ENCODE measurements at places on chromosomes 11 and 22.

DNA sequence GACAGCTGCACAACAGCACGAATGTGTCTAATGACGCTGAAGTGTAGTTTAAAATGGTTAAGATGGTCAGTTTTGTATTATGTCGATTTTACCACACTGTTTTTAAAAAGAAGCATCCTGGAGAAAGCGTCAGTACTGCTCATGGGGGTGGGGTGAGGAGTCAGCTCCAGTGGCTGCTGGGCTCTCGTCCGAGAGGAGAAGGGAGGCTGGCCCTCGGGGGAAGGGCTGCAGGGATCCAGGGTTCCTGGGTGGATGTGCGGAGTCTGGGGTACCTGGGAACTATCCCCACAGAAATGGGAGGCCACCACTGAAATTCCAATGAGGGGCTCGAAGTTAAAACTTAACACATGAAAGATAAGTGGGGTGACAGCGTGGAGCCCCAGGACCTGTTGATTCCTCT, 11.9 kb downstream of the C11orf21 start:
- DNase-seq = no peak

DNA sequence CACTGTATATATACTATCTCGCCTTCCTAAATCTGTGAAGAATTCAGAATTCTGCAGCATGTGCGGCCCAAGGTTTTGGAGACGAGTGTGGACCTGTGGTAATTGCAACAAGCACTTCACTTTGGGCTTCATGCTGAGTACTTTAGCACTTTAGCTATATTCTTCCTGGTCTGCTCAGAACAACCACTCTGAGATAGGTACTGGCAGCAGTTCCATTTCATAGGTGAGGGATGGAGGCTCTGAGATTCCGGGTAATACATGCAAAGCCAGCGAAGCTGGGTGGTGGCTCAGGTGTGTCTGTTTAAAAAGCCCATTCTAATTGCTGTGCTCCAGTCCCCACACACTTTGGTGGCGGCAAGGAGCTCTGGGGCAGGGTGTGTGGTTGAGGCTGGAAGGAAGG, 6.4 kb downstream of the ELF5 start:
- no peak for DNase-seq

DNA sequence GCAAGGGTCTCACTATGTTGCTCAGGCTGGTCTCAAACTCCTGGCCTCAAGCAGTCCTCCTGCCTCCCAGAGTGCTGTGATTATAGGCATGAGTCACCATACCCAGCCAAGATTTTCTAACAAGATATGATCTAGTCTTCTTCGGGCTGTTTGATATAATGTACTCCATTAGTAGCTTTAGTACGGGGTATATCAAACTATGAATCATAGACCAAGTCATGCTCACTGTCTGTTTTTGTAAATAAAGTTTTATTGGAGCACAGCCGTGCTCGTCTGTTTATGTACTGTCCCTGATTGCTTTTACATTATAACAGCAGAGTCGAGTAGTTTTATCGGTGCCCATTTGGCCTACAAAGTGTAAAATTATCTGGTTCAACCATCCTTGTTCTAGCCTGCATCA, 43.9 kb upstream of the GRIK4 start:
- no peak for DNase-seq

- no peak for DNase-seq
Observed at GRCh38 chr22:47367993-47368945, 605.8 kb downstream of the TBC1D22A start.

DNA sequence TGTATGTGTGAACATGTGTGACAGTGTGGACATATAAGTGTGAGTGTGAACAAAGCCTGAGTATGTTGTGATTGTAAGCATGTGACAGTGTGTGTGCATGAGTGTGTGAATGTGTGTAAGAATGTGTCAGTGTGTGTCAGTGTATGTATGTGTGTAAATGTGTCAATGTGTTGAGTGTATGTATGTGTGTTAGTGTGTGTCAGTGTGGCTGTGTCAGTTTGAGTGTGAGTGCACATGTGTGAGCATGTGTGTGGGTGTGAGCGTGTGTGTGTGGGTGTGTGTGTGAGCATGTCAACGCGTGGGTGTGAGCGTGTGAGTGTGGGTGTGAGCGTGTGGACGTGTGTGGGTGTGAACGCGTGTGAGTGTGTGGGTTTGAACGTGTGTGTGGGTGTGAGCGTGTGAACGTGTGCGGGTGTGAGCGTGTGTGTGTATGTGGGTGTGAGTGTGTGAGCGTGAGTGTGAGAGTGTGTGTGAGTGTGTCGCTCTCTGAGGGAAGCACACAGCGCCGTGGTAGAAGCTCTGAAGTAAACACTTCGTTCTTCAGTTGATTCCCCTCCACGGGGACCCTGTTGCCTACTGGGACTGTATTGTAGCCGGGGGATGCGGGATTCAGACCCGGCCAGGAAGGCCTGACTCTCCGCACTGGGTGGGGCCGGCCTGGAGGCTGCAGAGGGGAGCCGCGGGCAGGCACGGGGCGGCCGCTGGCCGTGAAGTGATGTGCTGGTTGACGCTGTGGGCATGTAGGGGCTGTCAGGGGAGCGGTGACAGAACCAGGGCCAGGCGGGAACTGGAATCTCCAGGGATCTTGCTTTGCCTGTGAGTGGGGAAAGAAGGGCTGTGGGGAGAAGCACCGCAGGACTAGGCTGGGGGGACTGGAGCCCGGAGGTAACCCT, 21.1 kb downstream of the RPS6KA4 start:
- no peak for DNase-seq

GRCh38 chr11:3747704-3748103, 49.6 kb downstream of the NUP98 start:
- DNase-seq = no peak

DNA sequence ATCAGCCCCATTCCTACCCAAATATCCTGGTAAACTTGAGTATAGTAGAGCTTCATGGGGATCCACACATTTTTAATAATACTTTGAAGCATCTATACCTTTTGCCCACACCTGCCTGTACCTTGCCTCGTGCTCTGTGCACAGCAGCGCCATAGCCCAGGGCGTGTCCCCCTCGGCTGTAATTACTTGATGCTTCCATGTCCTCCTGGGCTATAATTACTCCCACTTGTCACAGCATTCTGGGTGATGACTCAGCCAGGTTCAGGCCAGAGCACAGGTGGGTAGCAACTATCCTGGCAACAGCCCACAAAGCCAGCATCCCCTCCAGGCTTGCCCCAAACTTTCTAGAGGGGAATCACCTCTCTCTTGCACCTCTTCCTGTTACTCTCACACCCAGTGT, 23.7 kb upstream of the SLC36A4 start:
- DNase-seq = peak; percentile 88

DNA sequence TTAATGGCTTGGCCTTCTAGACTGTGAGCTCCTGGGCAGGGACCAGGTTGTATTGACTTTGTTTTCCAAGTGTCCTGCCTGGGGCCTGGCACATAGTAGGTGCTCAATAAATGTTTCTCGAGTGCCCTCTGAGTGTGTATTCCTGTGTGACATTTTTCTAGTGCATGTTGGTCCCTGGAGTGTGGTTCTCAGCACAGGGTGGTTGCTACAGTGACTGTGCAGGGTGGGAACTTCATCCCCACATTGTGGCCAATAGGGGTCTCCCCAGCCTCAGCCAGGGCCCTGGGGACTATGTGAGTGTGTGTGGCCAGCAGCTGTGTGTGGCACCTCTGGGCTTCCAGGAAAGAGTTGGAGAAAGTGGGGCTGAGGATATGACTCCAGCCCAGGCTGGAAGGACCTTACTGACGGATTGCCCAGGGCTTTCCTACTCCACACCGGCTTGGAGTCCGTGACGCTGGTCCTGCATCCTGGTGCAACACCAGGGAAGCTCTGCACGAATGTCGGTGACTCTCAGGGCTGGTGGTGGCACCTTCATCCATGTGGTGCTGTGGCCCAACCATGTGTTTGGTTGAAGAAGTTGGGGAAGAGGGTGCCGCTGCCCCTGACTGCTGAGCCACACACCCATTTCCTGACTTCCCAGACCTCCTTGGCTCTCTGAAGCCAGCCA, 9.0 kb upstream of the MARK2 start:
- DNase-seq = no peak

DNA sequence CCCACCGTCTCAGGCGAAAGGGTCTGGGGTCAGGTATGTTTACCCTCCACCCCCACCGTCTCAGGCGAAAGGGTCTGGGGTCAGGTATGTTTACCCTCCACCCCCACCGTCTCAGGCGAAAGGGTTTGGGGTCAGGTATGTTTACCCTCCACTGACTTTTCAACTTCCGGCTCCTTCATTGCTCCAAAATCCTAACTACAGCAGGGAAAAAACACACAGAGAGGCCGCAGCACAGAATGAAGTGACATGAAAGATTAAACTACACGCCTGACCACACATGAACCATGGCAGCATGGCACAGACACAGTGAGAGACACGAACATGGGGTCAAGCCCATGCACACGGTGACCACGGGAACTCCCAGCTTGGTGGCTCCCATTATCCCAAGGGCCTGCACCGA, 634.9 kb upstream of the B3GAT1 start:
- no peak for DNase-seq

DNA sequence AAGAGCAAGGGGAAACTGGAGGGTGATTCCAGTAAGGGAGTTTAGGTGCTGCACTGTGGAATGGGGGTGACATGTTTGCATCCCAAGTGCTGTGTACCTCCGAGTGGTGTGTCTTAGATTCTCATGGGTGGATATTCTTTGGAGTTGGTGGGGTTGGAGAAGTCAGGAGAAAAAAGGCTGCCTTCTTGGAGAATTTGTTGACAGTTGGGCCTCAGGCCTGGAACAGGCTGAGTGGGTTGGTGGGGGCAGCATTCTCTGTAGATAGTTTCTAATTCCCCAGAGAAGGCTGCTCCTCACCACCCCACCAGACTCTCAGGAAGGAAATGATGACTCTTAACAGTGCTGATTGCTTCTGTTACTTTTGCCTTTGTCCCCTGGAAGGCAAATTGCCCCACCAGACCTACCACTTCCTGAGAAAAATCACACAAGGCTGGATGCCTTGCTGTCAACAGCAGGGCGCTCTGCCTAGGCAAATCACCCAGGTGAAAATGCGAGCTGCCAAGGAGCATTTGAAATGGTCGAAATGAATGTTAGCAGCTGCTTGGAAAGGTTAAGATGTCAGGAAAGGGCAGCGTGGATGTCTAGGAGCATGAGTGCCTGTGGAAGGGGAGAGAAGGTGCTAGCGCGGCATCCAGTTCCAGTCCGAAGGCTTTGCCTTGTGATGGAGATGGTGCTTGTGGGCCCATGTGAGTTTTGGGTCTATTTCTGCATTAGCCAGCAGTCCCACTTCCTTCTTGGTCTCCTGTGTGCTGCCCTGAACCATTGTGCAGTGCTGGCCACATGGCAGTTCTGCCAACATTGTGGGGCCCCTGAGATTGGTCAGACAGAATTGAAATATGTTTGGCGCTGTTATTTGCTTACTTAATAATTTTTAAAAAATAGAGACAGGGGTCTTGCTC, 29.7 kb upstream of the SORL1-AS1 start:
- no peak for DNase-seq

GRCh38 chr22:38163844-38164550, 17.6 kb downstream of the PLA2G6 start:
- no peak for DNase-seq

DNA sequence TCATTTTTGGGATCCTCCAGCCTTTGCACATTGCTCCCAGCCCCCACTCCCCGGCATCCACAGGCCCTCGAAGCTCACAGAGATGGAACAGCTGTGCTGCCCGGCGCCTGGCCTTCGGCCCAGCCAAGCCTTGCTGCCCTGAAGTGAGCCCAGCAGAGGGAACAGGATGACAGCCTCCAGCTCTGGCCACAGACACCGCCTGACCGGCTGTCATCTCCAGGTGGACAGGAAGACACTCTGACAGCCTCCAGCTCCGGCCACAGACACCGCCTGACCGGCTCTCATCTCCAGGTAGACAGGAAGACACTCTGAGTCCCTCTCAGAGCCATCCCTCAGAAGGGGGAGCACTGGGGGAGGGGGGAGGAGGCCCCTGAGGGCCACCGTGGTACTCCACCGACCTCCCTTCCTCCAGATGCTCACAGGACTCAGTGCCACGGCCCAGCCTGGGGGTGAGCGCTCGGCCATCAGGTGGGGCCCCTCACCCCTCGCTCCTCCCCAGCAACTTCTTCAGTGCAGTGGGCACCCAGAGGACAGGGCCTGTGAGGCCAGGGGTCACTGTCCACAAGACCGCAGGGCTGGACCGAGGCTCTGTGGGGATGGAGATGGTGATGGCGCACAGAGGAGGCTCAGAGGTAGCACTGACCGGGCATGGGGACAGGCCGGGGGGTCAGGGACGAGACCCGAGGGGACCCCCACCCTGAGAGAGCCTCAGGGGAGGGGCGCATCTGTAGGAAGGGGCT, 58.6 kb downstream of the BRD1 start:
- DNase-seq = no peak

- DNase-seq = no peak
Observed at GRCh38 chr11:131391176-131391575, 20.8 kb downstream of the NTM start.

DNA sequence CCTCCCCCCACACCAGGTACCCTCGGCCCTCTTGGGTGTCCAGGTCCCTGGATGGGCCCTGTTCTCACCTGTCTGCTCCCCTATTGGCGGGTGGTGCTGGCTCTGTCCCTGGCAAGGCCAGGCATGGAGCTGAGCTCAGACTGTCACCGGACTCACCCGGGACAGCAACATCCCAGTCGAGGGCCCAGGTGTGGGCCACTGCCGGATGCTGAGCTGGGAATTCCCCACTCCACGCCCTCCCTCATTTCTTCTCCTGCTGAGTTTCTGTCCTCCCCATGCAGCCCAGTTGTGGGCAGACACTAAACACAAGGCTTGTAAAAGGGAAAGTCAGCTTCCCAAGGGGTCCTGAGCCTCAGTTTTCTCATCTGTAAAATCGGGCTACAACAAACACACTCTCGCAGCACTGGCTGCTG, 2.0 kb upstream of the AP5B1 start:
- DNase-seq = no peak

Data from NCI-H1436 treated with DMSO at 0.1 percent for 48 hours (cell line).